ENCODE measurements at places on chromosomes 6 and 20.
A peak's percentile ranks its signal among the peaks of the same experiment; 100 is the strongest.

- DNase-seq: no peak
These were observed 41.3 kb downstream of the DSTN start for GRCh38 chr20:17611290-17611539.

- DNase-seq: no peak
These were observed 62.8 kb downstream of the IRF4 start for GRCh38 chr6:454148-454991.

DNA sequence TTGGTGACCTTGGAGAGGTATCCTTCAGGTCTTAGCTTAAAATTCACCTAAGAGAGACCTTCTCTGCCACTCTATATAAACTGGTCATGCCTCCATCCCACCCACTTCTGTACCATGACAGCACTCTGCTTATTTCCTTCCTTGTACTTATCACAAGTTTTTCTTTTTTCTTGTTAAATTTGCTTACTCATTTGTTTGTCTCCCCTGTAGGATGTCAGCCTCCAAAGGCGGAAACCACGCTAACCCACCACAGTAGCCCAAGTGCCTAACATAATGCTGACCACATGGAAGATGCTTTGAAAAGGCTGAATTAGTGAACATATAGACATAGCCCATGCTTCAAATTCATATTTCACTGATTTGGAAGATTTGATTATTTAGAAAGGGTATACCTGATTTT, 5.4 kb downstream of the BMP6 start:
- DNase-seq: peak; percentile 36

- DNase-seq: peak; percentile 47
These were observed 228.1 kb upstream of the CITED2 start for GRCh38 chr6:139602577-139602976.

DNA sequence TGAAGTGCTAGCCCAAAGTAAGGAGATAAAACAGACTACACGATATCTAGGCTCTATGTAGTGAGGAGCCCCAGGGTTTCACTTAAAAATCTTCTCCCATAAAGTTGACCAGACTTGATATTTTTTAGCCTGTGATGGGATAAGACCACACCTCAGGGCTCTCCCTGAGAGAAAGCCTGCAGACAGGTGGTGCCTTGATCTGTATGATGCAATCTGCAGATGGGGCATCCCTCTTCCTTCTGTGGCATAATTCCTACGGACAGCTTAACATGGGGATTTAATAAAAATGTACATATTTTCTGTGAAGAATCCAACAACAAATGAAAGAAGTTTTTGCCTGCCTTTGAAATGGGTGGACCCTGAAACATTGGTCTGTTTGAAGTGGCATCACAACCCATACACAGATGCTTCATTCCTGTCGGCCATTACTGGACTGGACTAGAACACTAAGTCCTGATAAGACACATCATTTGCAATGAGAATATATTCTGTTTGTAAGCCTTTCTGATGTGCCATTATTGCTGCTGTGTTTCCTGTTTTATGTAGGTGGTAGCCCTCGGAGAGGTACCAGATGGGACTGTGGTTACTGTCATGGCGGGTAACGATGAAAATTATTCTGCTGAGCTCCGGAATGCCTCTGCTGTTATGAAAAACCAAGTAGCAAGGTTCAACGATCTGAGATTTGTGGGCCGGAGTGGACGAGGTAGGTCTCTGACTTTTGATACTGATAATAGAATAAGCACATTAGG, 53.8 kb upstream of the SUPT3H start:
- no peak for DNase-seq

- no peak for DNase-seq
These were observed 26.9 kb upstream of the STXBP5 start for GRCh38 chr6:147177286-147177685.

- no peak for DNase-seq
These were observed 72.2 kb downstream of the RWDD2A start for GRCh38 chr6:83265384-83265783.

DNA sequence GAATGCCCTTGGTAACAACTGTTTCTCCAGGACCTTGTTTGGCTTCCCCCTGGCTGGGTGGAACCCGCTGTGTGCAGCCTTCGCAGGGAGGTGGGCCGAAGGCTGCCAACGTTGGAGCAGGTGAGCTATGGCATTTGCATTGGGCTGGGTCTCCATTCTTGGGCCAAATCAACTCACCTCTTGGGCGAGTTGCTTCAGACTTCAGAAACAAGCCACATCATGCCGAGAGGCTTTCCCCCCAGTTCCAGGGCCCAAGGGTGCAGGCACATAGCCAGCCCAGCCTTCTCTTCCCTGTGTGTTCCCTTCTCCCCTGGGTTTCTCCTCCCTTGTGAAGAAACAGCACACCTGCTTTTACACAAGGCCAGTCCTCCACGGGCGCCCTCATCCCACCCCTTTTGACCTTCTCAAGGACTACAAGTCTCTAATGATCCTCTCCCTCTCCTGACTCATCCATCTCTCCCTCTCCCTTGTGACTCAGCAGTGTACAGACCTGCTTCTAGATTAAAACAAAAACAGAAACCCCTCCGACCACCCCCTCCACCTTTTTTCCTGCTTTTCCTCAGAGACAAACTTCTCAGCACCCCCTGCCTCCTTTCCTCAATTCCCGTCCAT, 41.6 kb downstream of the FAM209B start:
- DNase-seq: no peak

- DNase-seq: peak; percentile 32
These were observed 271.2 kb upstream of the PRDM1 start for GRCh38 chr6:105814745-105815536.

- no peak for DNase-seq
These were observed 20.4 kb upstream of the ZNF391 start for GRCh38 chr6:27368202-27368601.

GRCh38 chr6:41705311-41705995, 30.0 kb downstream of the TFEB start:
- DNase-seq: no peak

- no peak for DNase-seq
These were observed 35.7 kb downstream of the TXLNB start for GRCh38 chr6:139256087-139256486.

DNA sequence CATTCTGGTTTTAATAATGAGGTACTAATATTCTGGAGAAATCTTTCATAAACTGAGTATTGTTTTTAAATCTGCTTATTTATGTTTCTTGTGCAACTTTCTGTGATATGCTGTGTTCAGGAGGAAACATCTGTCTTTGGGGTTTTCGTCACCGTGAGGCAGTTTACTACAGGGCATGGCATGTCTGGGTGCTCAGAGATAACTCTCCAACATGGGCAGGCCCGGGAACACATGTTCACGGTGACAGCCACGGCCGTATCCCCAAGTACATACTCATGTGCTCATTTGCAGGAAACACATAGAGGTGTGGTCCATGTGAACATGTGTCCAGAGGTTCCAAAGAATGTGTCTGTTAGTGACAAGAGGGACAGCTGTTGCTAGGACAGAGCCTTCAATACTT, 62.1 kb upstream of the CNKSR3 start:
- DNase-seq: peak; percentile 94

- no peak for DNase-seq
These were observed 828 bp downstream of the ADGRB3 start for GRCh38 chr6:68635706-68636513.

DNA sequence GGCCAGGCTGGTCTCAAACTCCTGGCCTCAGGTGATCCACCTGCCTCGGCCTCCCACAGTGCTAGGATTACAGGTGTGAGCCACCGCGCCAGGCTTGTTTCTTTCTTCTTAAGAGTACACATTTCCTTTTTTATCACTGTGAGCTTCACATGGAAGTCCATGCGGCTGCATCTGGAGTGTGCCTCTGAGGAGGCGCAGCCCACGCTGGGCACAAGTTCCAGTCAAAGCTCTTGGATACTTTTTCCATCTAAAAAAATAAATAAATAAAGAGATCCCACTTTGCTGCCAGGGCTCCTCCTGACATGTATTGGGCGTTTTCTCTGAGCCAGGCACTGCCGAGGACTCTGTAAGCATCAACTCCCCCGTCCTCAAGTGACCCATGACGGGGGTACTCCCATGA, 123.0 kb downstream of the PREX1 start:
- DNase-seq: no peak

GRCh38 chr20:58568126-58568482, 52.9 kb upstream of the APCDD1L start:
- DNase-seq: no peak

DNA sequence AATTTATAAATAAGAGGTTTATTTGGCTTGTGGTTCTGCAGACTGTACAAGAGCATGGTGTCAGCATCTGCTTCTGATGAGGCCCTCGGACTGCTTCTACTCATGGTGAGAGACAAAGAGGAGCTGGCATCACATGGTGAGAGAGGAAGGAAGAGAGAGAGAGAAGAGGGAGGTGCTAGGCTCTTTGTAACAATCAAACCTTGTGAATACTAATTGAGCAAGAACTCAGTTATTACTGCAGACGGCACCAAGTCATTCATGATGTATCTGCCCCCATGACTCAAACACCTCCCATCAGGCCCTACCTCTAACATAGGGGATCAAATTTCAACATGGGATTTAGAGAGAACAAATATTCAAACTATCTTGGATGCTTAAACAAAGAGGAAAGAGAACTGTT, 6.3 kb upstream of the SIRPG start:
- DNase-seq: no peak

- peak; percentile 62 for DNase-seq
These were observed 671 bp downstream of the TAPBP start for GRCh38 chr6:33313105-33313708.

GRCh38 chr20:9022376-9022775, 46.5 kb upstream of the PLCB4 start:
- no peak for DNase-seq

DNA sequence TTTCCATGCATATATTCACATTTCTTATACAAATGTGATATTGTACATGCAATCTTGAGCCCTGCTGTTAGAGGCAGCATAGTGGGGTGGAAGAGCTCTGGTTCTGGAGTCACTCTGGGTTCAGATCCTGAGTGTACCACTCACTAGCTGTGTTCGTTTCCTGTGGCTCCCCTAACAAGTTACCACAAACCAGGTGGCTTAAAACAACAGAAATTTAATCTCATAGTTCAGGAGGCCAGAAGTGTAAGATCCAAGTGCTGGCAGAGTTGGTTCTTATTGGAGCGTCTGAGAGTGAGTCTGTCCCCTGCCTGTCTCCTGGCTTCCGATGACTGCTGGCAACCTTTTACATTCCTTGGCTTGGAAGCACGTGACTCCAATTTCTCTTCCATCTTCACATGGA, 115.6 kb downstream of the MAP3K7 start:
- DNase-seq: no peak

DNA sequence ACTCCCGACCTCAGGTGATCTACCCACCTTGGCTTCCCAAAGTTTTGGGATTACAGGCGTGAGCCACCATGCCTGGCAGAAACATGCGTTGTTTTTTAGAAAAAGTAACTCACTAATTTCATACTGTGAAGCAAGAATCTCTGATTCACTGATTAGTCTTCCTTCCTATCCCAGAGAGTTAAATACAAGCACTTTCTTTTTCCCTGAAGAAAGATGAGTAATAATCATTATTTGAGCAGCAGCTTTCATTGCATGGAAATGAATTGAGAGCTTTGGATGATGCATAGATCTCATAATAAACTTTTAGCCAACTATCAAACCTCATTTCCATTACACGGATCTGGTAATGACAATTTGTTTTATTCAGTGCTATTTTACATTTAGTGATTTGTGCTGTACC, 892.5 kb upstream of the EYS start:
- DNase-seq: no peak

DNA sequence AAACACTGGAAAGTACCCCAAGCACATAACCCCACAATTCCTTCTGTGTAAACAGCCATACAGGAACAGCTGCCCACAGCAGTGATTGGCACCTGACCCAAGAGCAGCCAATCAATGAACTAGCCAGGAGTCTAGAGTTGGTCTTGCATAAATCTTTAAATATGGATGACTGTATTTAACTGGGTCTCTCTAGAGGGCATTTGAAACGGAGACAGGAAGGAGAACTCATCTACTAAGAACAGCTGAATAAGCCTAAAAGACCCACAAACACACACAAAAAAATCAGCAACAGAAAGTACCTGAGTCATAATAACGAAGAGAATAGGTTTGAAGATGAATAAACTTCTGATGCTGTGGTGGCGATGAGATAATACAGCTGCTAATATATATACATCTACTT, 49.0 kb upstream of the ASF1A start:
- DNase-seq: no peak

DNA sequence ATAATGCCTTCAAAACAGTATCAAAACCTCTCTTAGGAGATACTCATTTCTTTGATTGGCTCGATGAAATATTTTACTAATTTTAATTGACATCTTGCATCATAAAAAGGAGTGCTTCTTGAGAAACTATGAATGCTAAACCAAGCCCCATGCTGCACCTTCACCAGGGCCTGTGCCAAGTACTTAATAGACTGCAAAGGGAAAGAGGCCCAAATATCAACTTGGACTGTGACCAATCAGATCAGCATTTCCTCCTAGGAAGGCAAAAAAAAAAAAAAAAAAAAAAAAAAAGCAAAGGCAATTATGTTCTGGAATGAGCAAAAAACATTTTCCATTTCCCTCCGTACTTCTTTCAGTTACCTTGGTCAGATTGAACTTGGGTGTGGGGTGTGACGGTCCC, 253.0 kb upstream of the SOX4 start:
- no peak for DNase-seq
